Stimulated activated CD4-positive, alpha-beta T cell treated with anti-CD3 and anti-CD28 coated beads, TNF-alpha, amount 100 ng/mL, for 1 hour (primary cell): ENCODE measurements at places on chromosomes 11 and 22.

DNA sequence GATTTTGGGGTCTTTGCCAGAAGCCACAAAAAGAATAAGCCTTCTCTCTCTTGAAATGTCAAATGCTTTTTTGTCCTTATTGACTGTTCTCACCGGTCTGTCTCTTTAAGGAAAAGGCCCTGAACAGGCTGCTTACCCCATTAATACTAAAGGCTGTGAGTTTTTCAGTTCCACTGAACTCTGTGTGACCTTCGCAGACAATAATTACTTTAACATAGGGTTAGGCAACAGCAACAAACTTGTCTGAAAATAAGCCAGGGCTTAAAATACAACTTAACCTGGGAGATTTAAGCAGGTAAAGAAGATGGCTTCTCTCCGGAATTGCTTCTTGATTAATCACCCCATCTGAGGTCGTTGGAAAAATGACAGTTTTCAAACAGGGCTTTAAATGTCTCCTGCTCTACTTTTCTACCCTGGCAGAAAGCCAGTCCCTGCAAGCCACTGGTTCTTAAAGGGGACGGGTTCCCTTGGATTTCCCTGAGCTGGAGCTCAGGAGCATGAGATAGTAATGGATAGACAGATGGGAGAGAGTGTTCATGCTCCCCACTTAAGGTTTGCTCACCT is 69.4 kb downstream of the ARL14EP start:
- no peak for DNase-seq

GRCh38 chr11:93984936-93985335 is 36.2 kb upstream of the HEPHL1 start:
- no peak for DNase-seq

DNA sequence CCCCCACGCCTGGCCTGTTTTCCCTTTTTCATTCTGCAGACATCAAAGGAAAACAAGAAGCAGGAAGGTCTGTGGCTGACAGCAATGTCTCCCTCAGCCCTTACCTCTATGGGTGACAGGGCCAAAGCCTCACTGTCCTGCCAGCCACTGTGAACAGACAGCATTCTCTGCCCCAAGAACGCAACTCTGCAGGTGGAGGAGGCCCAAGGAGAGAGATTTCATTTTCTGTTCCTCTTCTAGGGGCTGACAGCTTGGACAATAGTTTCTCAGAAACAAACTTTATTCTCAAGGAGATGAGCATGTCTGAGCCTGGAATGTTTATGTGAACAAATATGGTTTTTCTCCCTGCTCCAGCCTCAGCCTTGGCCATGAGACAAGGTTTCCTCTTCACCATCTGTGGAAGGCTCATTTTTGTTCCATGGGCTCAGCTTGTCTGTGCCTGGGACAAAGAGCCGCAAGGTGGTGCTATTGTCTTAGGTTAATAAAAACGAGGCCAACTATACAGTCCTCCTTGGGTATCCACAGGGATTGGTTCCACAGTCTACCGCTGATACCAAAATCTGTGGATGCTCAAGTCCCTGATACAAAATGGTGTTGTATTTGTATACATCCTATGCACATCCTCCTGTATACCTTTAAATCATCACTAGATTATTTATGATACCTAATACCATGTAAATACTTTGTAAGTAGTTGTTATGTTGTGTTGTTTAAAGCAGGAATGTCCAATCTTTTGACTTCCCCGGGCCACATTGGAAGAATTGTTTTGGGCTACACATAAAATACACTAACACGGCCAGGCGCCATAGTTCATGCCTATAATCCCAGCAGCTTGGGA is 5.8 kb downstream of the PIWIL3 start:
- no peak for DNase-seq

- DNase-seq: no peak
These were observed 200.2 kb downstream of the PGR start for GRCh38 chr11:100929377-100929776.

- DNase-seq: no peak
These were observed 10.3 kb downstream of the LTO1 start for GRCh38 chr11:69664901-69665300.

DNA sequence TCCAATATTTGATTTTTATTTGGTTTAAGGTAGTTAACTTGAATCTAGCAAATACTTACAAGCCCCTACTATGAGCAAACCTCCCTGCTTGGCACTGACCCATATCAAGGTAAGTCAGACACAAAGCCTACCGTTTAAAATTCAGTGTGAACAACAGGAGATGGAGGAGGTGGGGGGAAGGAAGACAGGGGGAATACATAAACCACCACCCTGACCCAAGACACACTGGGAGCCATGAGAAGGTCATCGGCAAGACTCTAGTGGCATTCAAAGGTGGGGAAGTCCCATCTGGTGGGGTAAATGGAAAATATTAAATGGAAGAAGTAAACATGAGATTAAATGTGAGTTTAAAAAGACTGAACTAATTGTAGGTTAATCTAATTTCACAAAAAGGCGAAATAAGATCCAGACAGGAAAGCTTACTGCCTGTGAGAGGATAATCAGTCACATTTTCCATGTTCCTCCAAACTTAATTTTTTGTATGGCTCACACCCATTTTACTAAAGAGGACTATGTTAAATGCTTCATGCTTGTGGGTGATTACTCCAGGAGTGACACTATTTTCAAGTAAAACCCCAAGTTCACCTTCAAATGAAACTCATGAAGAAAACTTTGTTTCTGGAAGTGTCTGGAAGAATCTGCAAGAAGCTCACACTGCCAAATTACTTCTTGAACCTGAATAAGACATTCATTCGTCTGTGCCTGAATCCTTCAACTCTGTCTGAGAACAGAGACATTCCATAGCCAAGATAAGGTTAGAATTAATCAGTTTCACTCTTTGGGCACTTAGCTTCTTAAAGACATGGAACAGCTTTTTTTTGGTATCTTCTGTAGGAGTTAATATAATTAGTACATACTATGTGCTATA is 51.7 kb downstream of the PITPNB start:
- no peak for DNase-seq

DNA sequence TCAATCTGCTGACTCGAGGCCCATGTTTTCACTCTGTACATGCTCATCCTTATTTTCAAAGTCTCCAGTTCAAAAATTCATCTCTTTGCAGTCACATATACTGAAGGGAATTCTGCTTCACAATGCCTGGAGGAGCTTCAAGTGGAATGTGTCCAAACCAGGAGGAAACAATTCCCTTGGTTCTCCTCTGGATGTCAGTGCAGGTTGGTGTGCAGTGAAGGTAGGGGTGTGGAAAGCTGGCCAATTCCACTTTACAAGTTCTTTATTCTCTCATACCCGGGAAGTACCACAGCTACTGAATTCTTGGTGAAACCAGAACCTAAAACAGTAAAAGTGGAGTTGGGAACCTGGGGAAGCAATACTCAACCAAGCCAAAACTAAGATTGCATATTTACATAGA is 57.3 kb downstream of the BDNF start:
- DNase-seq: no peak

- DNase-seq: no peak
These were observed 27.8 kb downstream of the MYH9 start for GRCh38 chr22:36360011-36360410.

GRCh38 chr11:46697303-46697702 is 3.1 kb downstream of the ARHGAP1 start:
- no peak for DNase-seq

DNA sequence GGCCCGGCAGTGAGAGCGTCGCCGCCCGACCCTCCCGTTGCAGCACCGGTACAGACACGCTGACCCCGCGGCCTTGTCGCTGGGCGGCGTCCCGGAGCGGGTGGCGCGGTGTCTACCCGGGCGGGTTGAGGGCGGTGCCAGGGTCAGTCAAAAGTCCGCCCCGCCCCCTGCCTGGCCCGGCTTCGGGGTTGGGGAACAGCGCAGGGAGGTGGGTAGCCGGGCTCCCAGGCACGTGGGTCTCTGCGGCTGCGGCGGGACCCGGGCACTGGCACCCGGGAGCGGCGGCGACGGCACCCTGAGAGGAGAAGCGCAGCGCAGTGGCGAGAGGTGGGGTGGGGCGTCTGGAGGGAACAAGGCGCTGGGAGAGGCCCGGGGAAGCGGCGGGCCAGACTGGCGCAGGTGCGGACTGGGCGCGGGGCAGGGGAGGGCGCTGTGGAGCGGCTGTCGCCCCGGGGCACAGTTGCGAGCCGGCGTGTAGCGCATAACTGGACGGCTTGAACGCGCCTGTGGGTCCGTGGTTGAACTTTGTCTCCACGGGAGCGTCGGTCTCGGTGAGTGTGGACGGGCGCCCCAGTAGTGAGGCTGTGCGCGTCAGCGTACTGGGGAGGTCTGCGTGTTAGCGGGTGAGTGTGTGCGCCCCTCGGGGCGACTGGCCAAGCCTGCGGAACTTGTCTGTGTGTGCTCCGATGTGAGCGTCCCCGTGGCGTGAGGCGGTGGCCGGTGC is at the start of gene P2RY2:
Gene P2RY2, plus strand, starts transcription at position 176 of the 724 bp plus-strand sequence. CDS start 15,879 bp downstream, outside the sequence.
- no peak for DNase-seq

DNA sequence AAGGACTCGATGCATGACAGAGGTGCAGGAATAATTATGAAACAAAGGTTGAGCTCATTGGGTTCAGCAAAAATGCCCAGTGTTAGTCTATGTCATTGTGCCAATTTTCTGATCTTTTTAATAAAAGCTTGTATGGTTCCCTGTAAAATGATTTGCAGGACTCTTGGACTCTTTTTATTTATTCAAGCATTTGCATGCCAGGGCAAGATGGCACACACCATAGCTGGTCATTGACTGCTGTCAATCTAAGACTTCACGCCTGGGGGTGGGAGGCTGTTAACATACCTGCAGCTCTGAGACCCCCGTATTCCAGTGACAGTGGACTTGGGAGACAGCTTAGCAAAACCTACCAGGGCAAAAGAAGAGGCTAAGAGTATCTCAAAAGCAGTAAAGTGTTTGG is 32.0 kb upstream of the ANO1 start:
- no peak for DNase-seq

GRCh38 chr11:120566176-120566575 is 54.6 kb downstream of the GRIK4 start:
- DNase-seq: no peak

DNA sequence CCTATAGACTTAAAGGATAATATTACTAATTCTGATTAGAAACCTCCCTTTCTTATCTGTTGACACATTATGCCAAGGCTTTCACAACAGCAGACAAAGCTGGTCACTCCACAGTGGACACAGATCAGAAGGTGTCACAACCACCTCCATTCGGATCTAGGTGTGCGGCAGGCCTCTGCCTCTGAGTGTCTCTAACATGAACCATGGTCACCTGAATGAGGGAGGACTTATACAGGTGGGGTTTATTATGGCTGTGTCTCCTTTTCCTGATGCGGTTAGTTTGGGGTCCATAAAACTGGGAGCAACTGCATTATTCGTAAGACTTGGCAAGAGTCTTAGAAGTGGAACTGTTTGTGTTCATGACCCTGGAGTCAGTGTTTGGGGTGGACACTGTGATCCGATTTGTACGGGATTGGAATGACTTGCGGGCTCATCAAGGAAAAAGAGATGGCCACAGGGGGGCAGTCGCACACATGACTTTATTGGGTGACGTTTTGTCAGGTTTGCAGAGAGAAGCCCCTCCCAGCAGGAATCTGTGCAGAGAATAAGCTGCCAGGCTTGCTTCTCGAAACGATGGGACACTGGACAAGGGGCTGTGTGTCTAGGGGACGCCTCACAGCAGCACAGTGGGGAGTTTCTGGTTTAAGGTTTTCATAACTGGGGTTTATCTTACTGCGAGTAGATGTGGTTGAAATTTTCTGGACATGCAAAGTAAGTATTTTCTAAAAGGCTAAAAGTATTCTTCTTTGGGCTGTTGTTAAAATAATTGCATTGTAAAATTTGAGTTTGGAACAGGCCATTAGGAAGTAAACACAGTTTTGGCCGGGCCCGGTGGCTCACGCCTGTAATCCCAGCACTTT is 90.6 kb downstream of the GAB4 start:
- no peak for DNase-seq

- no peak for DNase-seq
These were observed 11.3 kb downstream of the DHCR7 start for GRCh38 chr11:71436861-71437260.

- no peak for DNase-seq
These were observed 12.2 kb upstream of the CDC42BPG start for GRCh38 chr11:64856382-64857227.

DNA sequence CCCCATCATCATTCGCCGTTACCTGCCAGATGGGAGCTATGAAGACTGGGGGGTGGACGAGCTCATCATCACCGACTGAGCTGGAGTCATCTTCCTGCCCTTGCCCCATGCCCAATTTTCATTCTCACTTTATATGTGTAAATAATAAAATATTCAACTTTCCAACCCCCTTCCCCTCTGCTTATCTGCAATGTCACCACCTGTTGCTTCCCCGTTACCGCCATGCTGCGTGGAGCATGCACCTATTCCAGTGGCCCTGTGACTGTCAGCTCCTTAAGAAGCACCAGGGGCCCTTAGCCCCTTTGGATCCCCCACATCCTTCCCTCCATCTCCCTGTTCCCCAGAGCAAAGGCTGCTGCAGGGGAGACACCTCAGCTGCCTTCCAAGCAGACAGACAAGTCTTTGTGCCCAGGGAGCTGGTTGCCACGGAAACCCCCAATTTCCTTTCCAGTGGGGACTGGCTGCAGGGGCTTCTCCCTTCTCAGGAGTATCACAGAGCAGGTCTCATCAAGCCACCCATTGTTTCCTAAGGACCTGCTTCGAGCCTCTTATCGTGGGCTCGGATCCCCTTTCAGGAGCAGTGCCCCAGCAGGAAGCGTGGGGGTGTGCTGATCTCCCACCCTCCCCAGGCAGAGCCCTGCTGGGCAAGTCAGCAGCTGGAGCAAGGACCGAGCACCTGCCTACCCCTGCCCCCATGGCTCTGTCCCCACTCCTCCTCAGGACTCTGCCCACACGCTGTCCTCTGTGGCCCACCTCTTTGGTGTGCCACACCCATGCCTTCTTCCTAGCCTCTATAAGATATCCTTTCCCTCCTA is 14.3 kb downstream of the POLR2F start:
- DNase-seq: no peak

DNA sequence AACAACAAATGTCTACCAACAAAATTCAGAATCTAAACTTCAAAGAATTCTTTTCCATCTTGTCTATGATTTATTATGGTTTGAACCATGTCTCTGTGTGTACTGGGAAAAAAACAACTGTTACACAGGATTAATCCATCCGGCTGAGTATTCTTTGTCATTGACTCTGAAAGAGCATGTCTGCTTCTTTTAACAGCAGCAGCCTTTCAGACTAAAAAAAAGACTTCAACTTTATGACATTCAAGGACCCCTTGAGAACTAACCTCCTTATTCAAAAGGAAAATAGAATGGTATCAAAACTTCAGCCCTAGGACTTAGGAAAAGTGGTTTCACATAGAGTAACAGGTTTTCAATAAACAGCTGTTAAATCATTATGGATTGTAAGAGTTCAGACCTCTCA is 79.9 kb downstream of the MRTFA start:
- DNase-seq: no peak

GRCh38 chr11:112316971-112317370 is 56.3 kb upstream of the PLET1 start:
- DNase-seq: no peak

GRCh38 chr11:102223859-102224258 is 93.4 kb upstream of the BIRC3 start:
- DNase-seq: no peak

GRCh38 chr11:130827451-130828377 is 88.6 kb downstream of the SNX19 start:
- DNase-seq: no peak

- DNase-seq: no peak
These were observed 111.7 kb downstream of the CD44 start for GRCh38 chr11:35250621-35251020.
